ENCODE measurements at places on chromosomes 7 and 10.

DNA sequence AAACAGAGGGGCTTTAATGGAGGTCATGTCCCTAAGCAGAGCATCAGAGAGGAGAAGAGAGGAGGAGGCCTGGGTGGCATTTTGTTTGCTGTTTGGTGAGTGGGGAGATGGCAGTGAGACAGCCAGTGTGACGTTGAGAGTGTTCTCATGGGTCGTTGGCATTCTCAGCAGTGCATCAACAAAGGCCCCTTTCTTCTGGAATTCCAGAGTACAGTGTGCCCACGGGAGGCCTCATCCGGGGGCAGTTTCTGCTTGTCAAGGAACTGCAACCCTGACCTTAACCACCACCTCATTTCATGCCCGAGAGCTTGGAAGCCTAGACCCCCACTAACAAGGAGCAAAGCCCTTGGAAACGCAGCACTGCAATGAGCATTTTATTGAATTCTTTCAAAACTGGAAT lies 92.9 kb downstream of the CELF2 start:
- DNase-seq = no peak

GRCh38 chr7:151666886-151667285 lies 147.2 kb upstream of the RHEB start:
- no peak for DNase-seq

DNA sequence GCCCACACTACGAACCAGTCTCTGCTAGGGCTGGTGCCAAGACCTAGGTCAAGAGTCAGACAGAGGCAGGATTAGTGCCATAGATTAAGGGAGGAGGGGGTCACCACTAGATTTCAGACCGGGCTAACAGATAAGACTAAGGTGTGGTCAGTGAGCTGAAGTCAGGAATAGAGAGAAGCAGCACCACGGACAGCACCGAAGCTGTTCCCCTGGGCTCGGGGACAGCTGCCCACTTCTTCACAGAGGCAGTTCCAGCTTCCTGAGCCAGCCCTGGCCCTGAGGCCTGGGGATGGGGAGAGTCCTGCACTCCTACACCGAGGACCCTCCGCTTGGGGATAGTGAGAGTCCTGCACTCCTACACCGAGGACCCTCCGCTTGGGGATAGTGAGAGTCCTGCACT lies 11.2 kb upstream of the JAKMIP3 start:
- no peak for DNase-seq

GRCh38 chr7:8035192-8035591 lies 66.6 kb downstream of the GLCCI1 start:
- no peak for DNase-seq

- DNase-seq = no peak
These were observed 185.2 kb downstream of the SKIDA1 start for GRCh38 chr10:21340331-21340730.

GRCh38 chr7:5234852-5235831 lies 45.1 kb downstream of the WIPI2 start:
- no peak for DNase-seq

- no peak for DNase-seq
These were observed 22.2 kb downstream of the TSPAN15 start for GRCh38 chr10:69473304-69473990.

GRCh38 chr7:90163534-90163933 lies 9.3 kb downstream of the STEAP1 start:
- no peak for DNase-seq

DNA sequence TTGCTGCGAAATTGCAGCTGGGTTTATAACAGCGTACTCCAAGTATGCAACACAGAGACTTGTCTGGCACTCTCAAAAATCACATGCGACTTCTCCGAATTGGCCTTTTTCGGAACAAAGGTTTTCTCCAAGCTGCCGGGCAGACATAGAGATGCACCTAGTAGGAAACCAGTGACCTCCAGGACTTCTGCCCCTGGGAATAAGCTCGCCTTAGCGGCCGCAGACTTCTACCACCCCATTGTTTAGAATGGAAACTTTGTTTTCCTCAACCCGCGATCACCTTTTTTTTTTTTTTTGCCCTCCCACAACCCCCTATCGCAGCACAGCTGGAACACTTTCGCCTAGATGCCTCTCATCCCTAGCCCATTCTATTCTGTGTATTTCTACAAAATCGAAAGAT lies 4.9 kb upstream of the HOXA10 start:
- DNase-seq = no peak

- DNase-seq = peak; percentile 48
These were observed 433.6 kb upstream of the GALNT17 start for GRCh38 chr7:70698219-70698832.

GRCh38 chr7:28166982-28167715 lies 13.4 kb downstream of the JAZF1 start:
- DNase-seq = no peak

- DNase-seq = no peak
These were observed 446.4 kb upstream of the KLF6 start for GRCh38 chr10:4231439-4231838.

DNA sequence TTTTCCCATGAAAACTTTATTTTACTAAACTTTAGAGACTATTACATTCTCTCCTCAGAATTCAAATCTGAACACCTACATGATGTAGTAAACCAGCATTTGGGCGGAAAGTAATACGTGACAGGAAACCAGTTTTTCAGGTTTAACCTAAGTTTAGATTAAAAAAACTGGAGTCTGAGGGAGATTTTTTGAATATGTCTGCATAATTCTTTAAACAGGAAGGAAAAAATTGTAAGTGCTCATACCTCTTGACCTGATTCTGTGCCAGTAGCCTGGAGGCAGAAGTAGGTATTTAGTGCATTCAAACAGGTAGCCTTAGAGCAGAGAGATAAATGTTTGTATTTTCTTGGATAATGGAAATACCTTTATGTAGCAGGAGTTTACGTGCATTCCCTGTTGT lies 224.3 kb downstream of the MDFIC start:
- no peak for DNase-seq

GRCh38 chr10:76287856-76288255 lies 856.4 kb downstream of the LRMDA start:
- DNase-seq = no peak

- DNase-seq = no peak
These were observed 40.0 kb upstream of the EIF4H start for GRCh38 chr7:74134117-74134620.

GRCh38 chr10:102710609-102711008 lies 3.6 kb downstream of the ARL3 start:
- DNase-seq = peak; percentile 79

DNA sequence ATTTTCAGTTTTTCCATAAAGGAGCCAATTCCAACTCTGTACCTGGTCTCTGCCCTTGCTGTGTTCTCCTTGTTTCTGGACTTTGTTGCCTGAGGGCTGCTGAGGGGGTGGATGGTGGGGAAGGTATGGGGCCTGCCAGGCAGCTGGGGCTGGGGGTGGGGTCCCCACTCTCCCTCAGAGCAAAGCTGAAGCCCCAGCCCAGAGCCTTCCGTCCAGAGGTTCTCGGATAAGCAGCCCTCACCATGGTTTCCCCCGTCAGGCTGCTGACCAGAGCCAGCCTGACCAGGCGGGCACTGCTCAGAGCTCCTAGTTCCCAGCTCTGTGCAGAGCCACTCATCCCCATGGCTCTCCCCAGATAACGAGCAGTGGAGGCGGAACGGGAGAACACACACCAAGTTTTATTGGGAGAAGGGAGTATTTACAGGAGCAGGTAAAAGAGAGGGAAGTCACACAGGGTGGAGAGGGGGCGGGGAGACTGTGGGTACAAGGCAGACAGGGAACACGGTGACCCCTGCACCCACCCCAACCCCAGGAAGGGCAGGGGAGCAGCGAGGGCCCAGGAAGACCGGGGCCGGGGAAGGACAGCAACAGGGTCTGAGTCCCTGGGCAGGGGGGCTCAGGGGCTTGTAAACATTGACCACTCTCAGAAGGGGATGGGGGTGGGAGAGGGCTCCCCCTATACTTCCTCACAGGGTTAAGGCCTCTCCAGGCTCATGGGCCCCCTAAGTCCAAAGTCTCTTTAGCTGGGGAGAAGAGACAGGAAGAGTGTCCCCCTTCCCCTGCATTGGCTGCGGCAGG lies 5.8 kb downstream of the GNB2 start:
- no peak for DNase-seq

DNA sequence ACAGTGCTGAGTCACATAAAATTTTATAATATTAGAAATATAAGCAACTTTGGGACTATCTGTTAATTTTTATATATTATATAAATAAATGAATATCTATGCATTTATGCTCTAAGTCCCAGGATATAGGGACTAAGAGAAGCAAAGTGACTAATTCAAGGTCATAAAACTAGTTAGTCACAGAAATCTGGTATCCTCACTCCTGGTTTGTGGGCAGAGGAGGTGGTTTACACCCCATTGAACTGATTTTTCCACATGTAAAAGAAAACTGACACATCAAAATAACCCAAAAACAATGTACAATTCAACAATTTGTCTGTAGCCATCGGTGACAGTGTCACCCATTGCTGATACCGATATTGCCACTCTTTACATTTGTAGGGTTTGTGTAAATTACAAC lies 3.0 kb downstream of the PCLO start:
- DNase-seq = no peak

GRCh38 chr7:77887567-77887966 lies 89.0 kb downstream of the PHTF2 start:
- peak; percentile 71 for DNase-seq

DNA sequence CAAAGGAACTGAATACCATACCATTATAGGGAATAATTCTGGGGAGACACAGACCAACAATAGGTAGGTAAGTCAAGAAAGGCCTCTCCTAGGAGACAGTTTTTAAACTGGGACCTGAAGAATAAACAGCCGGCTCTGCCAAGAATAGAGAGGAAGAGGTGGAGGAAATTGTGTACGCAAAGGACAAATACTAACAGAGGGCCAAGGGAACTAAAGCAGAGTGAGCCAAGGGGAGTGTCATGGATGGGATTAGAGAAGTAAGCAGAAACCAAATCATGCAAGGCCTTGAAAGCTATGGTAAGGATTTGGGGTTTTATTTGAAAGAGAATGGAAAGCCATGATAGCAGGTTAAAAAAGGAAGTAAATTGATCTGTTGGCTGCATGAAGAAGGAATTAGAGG lies 18.1 kb upstream of the ITGB8 start:
- no peak for DNase-seq

GRCh38 chr7:132102391-132102790 lies 473.9 kb downstream of the PLXNA4 start:
- no peak for DNase-seq

DNA sequence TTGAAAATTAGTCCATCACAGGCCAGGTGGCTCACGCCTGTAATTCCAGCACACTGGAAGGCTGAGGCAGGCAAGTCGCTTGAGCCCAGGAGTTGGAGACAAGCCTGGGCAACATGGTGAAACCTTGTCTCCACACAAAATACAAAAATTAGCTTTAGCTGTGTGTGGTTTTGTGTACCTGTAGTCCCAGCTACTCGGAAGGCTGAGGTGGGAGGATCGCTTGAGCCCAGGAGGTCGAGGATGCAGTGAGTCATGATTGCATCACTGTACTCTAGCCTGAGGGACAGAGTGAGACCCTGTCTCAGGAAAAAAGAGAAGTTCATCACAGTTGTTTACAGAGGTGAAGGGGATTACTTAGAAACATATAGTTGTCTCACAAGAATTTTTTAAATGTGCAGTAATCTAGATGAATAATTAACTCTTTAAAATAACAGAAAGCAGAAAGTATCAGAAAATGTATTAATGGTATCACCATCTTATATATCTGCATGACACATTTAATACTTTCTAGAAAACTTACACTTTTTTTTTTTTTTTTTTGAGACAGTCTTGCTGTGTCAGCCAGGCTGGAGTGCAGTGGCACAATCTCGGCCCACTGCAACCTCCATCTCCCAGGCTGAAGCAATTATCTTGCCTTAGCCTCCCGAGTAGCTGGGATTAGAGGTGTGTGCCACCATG lies 8.9 kb downstream of the LCOR start:
- DNase-seq = peak; percentile 44

GRCh38 chr7:144866189-144866588 lies 30.3 kb upstream of the TPK1 start:
- DNase-seq = no peak

GRCh38 chr7:35891004-35891830 lies 90.4 kb downstream of the SEPTIN7 start:
- no peak for DNase-seq

DNA sequence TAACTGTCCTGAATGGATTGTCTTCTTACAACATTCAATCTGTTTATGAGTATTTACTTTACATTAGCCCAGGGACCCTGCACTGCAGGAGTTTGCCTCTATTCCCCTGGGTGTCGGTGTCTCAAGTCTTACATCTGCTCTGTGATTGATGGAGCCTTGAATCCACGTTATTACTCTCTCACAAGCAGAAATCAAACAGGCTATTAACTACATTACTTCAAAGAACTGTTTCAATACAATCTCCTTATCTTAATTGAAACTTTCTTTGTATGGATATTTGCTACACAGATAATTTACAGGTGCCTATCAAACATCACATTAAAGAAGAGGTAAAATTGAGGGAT lies 3.1 kb upstream of the ARID5B start:
- no peak for DNase-seq

- no peak for DNase-seq
These were observed 130.3 kb downstream of the PKD1L1 start for GRCh38 chr7:47817917-47818316.

GRCh38 chr7:80844916-80845315 lies 73.9 kb downstream of the SEMA3C start:
- no peak for DNase-seq

DNA sequence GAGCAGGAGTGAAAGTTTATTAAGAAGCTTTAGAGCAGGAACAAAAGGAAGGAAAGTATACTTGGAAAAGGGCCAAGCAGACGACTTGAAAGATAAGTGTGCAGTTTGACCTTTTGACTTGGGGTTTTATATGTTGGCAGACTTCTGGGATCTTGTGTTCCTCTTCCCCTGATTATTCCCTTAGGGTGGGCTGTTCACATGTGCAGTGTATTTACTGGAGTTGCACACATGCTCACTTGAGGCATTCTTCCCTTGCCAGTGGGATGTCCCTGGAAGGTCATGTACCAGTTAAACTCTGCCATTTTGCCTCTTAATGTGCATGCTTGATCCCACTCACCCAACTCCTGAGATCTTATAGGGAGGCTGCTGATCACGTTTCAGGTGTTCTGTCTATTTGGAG lies 23.4 kb upstream of the ARHGAP12 start:
- no peak for DNase-seq

GRCh38 chr7:29561271-29561670 lies 2.4 kb upstream of the PRR15 start:
- DNase-seq = no peak

DNA sequence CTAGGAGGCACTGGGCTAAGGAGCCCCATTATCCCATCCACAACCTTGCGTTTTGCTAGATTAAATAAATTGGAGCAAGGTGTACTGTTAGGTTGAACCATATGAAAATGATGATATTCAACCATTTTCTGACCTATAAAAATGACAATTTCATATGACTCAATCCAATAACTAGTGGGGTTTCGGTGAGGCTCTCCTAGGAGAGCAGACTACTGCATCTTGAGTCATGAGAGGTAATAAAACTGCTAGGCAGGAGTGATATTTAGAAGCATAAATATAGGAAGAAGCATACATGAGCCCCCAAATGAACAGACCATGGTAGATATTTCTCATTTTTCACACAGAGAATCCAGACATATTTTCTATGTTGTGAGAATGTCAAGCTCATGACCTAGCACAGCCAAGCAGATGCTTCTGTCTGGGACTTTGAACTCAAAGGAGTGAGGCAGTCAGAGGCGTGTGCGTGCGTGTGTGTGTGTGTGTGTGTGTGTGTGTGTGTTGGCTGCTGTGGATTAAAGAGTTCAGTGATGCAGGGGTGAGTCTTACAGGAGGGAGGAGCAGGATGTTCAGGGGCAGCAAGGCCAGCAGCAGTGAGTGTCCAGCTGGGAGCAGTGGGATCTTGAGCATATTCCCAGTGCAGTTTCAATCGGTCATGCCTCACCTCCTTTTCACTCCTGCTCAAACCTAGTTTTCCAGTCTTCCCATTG lies 17.8 kb upstream of the WDR11 start:
- peak; percentile 5 for DNase-seq

All from brain microvascular endothelial cell (primary cell).